PC-3 (cell line): ENCODE measurements at places on chromosomes 1 and 21. TPM values are rescaled to one million over a fixed set of nuclear protein-coding genes. Genes with fewer than 3 reads are reported as not detected.
A peak's percentile ranks its signal among the peaks of the same experiment; 100 is the strongest.

IL19 gene
- not detected in 2 replicates for total RNA-seq

GPR52 gene
- 0.44 and 3.6 TPM in 2 replicates for total RNA-seq

KRTCAP2 gene
- 241 and 257 TPM in 2 replicates for total RNA-seq

- no peak for DNase-seq
Observed at GRCh38 chr21:35627462-35627861, 432.9 kb downstream of the SETD4 start.

DNA sequence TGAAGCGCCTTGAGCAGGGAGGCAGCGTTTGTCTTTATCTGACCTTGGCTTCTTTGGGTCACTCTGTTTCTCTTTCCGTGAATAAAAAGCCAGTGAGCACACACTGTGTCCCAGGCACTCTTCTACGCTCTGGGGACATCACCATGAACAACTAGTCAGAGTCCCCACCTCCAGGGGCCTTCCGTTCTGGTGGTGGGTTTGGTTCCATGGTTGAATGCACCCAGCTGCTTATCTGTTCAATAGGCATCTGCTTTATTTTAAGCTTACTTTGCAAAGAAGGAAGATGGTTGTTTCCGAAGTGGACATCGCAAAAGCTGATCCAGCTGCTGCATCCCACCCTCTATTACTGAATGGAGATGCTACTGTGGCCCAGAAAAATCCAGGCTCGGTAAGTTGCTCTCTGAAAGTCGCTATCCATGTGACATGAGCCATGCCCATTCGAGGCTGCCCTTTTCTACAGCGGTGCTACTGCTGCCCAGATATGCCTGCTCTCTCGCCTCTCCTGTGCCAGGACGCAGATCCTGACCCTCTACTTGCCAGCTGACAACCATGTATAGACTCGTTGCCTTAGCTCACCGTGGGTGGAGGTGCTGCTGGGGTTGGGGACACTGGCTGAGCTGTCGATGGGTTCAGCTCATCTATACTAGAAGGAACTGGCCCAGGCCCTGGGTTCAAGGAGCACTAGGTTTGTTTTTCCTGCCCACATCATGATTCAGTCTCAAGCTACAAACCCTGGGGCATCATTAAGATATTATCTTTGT lies 5.9 kb downstream of the MX1 start:
- no peak for DNase-seq

GRCh38 chr1:232594768-232595698 lies 34.9 kb downstream of the SIPA1L2 start:
- DNase-seq = no peak

DNA sequence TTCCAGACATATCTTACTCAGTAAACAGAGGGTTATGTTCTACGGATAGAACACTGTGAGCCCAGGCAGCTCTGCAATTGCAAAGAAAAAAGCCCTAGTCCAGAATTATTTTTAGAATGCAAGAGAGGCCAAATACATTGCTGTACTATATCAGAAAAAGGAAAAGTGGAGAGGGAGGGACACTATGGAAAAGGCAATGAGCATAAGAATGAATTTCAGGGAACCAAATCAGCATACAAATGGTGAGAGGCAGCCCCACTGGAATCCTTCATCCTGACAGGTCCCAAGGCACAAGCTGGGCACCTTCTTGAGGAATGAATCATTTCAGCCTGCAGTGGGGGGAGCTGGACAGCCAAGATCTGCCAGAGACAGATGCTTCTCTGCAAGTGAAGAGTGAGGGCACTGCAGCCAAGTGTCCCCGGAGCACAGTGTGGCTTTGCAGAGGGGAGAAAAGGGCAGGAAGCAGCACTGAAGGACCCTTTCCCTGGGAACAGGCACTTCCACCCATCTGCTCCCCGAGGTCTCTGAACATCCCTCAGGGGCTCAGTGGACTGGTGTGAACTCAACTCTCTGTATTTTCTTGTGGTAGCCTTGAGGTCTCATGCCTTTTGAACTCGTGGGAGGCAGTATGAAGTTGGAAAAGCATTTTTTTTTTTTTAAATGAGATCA lies 115.6 kb downstream of the XCL2 start:
- no peak for DNase-seq

DCST1 gene
- total RNA-seq = not detected in 2 replicates

DNA sequence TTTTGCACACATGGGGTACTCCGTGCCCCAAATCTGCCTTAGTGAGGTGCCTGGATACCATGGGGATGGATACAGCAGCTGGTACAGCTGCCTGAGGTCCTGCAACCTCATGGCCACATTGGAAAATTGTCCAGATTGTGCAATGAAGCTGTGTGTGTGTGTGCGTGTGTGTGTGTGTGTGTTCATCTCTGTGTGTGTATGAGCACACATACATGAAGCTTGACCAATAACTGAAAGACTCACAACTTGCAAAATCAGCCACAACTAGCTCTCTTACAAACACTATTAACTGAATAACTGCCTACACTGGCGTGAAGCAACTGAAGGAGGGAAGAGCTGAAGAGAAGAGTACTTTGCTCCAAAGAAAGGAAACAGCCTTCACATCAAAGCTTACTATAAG lies 78.1 kb downstream of the ERG start:
- DNase-seq = no peak

- no peak for DNase-seq
Observed at GRCh38 chr1:223708001-223708359, 4.4 kb upstream of the CAPN2 start.

ZNF683 gene
- total RNA-seq = not detected in 2 replicates

DNA sequence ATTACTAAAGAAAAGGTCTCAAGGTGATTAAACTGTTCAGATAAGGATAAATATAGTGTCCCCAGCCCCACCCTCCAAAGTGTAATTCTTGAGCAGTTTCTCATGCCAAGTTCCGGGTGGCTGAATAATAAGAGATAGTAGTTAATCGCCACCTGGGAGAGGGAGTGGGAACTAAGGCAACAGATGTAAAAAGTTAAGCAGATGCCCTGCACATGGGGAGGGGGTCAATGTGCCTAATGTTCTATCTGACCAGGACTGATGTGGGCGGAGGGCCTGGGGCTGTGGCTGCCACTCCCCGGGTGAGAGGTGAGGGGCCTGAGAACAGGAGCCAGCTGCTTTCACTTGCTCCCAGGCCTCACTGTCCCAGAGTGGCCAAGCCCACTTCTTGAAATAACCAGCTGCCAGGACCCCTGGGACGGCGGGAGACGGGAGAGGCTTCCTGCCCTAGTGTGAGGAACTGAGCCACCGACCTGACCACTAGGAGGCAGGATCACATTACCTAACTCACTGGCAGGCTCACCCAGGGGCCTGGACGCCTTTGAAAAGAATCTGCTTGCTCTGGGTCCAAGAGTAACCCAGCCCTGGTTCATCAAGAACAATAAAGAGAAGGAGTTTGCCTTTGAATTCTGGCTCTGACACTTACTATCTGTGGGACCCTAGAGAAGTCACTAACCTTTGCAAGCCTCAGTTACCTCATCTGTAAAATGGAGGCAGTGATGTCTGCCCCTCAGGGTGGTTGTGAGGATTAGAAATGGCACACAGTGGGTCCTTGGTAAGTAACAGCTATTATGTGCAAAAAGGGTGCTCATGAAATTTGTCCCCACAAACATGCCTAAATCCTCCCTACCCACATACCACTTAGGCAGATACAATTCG lies 179.2 kb downstream of the ATG4C start:
- peak; percentile 49 for DNase-seq

DNA sequence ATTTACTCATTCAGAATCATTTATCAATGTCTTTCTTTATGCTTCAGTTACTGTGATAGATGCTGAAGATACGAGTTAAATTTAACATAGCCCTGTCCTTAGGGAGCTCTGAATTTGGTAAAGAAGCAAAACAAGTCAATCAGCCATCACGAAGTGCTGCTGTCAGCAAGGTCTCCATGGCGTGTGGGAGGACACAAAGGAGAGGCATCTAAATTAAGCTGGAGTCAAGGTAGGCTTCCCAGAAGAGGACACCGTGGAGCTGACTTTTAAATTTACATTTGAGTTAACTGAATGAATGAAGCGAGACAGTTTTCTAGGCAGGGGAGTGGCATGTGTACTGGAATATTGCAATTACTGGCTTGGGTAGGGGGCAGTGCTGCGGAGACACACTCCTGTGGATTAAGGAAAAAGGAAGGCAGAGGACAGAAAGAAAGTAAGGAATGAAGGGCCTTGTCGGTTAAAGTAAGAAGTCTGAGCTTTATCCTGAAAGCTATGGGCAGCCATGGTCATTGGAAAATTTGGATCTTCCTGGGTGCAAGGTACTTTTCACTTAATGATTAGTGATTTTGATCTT lies 41.3 kb upstream of the C1orf87 start:
- DNase-seq = no peak

DNA sequence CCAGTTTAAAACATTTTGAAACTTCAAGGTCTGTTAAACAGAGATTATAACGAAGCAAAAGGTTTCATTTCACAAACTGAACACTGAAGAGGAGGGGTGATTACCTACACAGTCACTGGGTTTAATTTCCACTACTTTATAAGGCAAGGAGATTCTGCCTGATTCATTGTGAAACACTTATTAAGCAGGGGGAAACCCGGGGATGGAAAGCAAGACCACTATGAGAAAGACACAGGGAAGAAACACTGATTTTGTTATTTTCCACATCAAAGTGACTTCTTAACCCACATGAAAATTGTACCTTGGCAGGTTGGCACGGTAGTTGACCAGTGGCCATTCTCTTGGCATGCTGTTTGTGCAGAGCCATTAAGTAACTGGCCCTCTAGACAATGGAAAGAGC lies 8.1 kb upstream of the F5 start:
- no peak for DNase-seq

GRCh38 chr1:69433073-69433472 lies 134.6 kb upstream of the LRRC7 start:
- peak; percentile 10 for DNase-seq

FAM72B gene
- total RNA-seq = 11.1 and 11.6 TPM in 2 replicates

- peak; percentile 53 for DNase-seq
Observed at GRCh38 chr1:4652631-4653327, 1.6 kb upstream of the AJAP1 start.

ANKRD35 gene
- 0.07 and 0.40 TPM in 2 replicates for total RNA-seq

GRCh38 chr1:221439747-221440501 lies 302.0 kb downstream of the DUSP10 start:
- DNase-seq = peak; percentile 99

CNKSR1 gene
- total RNA-seq = 32.1 and 34.5 TPM in 2 replicates

KRTAP10-4 gene
- not detected in 2 replicates for total RNA-seq

GRCh38 chr1:94044290-94044790 lies 76.6 kb downstream of the ABCA4 start:
- DNase-seq = no peak

GRCh38 chr21:44360159-44360558 lies 6.7 kb downstream of the TRPM2 start:
- DNase-seq = no peak

TINAGL1 gene
- total RNA-seq = 176 and 217 TPM in 2 replicates

GRCh38 chr1:119329541-119330461 lies 38.8 kb upstream of the HAO2 start:
- peak; percentile 74 for DNase-seq

- DNase-seq = peak; percentile 89
Observed at GRCh38 chr1:91732291-91733107, 153.5 kb downstream of the TGFBR3 start.

GJA4 gene
- total RNA-seq = not detected in 2 replicates

- DNase-seq = no peak
Observed at GRCh38 chr1:59180735-59181134, 116.2 kb upstream of the FGGY start.

- peak; percentile 23 for DNase-seq
Observed at GRCh38 chr1:230222678-230223077, 155.6 kb downstream of the GALNT2 start.

DNA sequence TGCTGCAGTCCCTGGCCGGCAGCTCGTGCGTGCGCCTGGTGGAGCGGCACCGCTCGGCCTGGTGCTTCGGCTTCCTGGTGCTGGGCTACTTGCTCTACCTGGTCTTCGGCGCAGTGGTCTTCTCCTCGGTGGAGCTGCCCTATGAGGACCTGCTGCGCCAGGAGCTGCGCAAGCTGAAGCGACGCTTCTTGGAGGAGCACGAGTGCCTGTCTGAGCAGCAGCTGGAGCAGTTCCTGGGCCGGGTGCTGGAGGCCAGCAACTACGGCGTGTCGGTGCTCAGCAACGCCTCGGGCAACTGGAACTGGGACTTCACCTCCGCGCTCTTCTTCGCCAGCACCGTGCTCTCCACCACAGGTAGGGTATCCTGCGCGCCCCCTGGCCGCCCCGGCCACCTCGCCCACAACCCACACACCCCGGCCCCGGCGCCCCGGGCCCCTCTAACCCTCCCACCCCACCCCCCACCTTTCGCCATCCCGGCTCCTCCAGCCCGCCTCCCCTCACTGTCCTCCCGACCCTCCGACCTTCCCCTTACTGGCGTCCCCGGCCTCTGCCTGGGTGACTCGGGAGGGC lies 352 bp downstream of the KCNK1 start:
- peak; percentile 57 for DNase-seq

DNA sequence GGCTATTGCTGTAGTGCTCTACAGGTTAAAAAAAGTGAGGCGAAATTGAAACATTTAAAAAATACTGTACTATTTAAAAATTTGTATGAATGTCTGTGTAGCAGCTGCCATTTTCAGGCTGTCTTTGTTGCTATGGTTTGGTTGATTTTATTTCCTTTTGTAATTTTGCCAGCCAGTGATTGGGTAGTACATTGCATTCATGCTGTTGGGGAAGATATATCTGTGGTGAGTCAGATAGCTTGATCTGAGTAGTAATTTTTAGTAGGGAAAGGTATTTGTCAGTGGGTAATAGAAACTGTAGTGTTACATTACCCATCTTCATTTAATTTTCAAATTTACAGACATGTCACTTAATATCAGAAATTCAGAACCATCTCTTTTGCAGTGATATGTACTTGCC lies 15.0 kb downstream of the NFIA start:
- peak; percentile 61 for DNase-seq

BCL2L15 gene
- total RNA-seq = 0.29 TPM in 1 of 2 replicates, not detected in the other

RNU1-3 gene
- under 0.01 TPM in 2 replicates for total RNA-seq
